Activated CD4-positive, CD25-positive, alpha-beta regulatory T cell (primary cell): ENCODE measurements at places on chromosomes 13 and 19.

DNA sequence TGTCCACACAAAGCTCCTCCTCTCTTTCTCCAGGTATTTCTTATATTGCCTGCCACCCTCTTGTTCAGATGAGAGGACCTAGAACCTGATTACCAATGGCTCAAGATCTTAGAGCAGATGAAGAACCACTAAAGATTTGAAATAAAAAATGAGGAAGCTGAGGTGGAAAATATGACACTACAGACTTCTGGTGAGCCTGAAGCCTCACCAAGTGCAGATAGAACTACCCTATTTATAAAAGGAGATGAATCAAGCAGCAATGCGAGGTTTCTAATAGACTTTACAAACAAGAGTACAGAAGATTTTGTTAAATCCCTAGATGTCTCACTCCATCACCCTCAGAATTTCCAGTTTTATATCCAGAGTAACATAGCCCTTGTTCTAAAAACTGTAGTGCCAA is 345.8 kb downstream of the TBC1D4 start:
- no peak for DNase-seq

DNA sequence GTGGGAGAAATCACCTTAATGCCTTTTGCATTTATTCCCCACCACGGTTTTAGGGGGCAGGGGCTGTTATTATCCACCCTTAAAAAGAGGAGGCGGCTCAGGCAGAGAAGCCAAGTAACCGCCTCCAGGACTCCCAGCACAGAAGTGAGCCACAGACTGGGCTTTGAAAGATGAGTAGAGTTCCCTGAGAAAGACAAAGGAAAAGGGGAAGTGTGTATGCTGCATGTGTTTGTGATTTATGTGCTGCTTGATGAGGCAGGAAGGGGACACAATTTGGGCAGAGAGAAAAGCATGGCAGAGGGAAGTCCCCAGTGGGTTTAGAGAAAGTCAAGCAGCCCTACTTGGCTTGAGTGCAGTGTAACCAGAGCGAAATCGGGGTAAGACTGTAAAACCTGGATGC is 85.0 kb downstream of the DOCK9 start:
- no peak for DNase-seq

GRCh38 chr19:50739914-50740426 is 16.8 kb downstream of the CLEC11A start:
- DNase-seq = no peak

- DNase-seq = no peak
Observed at GRCh38 chr13:44032802-44033201, 153.1 kb downstream of the LACC1 start.

- no peak for DNase-seq
Observed at GRCh38 chr19:12581100-12581499, 29.5 kb downstream of the ZNF490 start.

- no peak for DNase-seq
Observed at GRCh38 chr13:85729296-85729695, 69.9 kb downstream of the SLITRK6 start.

DNA sequence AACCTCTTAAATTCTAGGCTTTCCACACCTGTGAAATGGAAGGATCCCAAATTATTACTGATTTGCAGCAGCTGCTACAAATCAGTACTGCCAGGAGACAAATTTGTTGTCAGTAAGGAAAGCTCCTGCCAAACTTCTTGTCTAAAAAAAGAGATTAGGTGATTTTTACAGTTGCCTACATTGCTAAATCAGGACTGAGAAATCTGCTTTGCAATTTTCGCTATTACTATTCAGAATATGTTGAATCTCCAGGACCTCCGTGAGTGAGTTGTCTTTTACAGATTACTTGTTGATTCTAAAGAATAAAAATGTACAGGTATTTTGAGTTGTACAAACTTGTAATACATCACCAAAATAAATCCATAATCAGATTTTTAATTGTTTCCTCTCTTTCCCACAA is 1815.9 kb downstream of the PCDH9 start:
- no peak for DNase-seq

GRCh38 chr19:20313894-20314293 is 146.9 kb downstream of the ZNF486 start:
- DNase-seq = no peak

DNA sequence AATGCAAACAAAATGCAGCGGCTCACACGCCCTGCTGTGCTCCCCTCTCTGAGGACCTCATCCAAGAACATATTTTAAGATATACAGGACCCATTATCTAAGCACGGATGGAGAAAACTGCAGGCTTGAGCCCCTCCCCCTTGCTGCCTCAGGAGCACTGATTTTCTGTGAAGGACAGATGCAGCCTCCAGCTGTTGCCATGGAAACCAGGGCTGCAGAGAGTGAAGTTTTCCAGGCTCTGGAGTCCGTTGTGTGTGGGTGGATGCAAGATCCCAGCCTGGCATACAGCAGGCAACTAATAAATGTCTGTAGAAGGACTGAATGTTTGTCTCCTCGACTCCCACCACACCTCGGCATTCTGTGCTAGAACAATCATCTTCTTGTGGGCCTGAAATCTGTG is 105.6 kb upstream of the PEG3 start:
- DNase-seq = no peak

GRCh38 chr19:52140032-52140710 is 433 bp upstream of the ZNF616 start:
- peak; percentile 93 for DNase-seq

DNA sequence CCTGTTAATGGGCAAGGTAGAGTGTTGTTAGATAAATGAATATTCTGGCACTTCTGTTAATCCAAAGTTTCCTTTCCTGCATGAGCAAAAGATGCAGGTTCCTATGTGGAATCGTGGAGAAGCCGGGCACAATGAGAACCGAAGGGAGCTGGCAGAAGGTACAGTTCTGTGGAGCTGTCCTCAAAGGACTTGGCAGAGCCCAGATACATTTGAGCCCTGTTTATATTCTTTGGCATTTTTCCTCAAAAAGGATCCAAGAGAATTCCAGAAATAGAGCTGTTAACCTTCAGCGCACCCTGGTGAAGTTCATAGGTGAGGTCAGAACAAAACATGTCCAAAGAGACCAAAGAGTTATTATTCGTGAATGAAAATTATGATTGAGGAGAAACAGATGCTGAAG is 4.0 kb upstream of the DLEU7 start:
- DNase-seq = no peak

DNA sequence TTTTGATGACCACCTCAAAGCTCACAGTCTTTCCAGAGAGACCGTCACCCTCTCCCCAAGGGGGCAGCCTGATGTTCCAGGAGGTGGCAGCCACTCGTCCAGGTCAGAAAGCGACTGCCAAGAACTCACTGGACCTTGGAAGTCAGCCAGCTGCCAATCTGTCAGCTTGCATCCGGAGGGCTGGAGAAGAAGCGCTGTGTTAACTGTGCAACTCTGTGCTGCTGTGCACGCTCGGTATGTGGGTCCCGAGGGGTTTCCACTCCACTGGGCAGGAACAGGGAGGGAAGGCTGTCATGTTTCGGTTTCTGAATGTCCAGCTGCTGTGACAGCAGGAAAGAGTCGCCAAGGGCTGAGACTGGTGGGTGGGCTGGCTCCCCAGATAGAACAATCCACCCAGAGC is 89.2 kb downstream of the CACNA1A start:
- DNase-seq = no peak

- DNase-seq = no peak
Observed at GRCh38 chr13:79096099-79096498, 310.0 kb downstream of the RBM26 start.

- DNase-seq = no peak
Observed at GRCh38 chr19:33247441-33247819, 21.8 kb upstream of the SLC7A10 start.

- DNase-seq = no peak
Observed at GRCh38 chr13:31435536-31435935, 235.8 kb downstream of the B3GLCT start.

DNA sequence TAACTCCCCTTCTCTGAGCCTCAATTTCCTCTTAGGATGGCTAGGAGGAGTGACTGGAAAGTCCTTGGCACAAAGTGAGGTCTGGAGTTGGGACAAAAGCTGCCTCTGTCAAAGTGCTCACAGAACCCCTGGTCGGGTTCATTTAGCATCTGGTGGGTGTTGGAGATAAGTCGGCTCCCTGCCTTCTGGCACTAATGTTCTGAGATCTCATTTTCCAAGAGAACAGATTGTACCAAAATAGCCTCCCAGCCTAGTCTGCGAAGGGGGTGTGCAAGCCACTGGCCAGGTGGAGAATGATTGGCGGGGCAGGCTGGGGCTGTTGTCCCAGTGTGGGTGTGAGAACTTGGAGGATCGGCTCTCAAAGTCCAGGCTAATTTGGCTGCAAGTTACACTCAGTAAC is 20.7 kb upstream of the NWD1 start:
- DNase-seq = no peak

DNA sequence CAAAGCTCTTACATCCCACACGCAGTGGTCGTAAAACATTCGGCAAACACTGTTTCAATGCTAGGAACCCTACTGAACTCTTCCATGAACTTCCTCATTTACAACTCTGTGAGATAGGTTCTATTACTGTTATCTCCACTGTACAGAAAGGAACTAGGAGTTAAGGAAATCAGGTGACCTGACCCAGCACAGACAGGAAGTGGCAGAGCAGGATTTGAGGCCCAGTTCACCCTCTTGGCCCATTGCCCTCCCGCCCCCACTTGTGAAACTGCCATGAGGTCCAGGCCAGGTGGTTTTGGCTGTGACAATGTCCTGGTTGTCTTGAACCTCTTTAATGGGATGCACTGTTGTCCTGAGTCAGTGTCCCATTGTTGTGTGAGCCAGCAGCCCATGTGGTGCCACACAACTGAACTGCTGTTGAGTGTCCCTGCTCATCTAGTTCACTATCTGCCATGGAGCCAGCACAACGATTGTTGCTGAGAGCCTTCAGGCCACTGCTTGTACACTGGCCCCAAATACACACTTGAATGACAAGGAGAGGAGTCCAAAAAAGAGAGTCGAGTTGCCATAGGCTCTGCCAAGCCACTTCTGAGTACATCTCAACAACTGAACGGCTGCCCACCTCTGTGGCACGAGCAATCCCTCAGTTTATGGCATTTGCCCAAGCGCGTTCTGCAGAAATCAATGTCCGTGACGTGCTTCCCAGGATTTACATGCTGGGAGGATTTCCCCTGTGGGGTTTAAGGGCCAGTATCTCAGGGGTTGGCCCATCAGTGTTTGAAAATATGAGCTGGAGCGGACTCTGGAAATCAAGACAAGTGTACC is 484.6 kb downstream of the TSHZ3 start:
- DNase-seq = no peak

DNA sequence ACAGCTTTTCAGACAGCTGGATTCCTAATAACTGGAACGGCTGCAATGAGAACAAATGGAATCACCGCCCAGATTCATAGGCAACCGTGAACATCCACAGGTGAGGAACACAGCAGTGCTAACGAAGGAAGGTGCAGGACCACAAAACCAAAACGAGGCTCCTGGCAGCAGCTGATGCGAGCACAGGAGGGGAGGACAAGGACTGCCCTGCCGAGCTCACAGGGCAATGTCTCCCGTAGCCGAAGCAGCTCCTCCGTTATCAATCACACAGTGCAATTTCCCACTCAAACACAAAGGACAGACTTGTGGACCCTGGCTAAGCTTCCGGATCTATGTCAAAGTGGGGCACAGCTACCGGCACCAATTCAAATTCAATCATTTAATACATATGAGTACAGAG is 70.6 kb downstream of the STK24 start:
- no peak for DNase-seq

- no peak for DNase-seq
Observed at GRCh38 chr13:103640606-103641005, 574.4 kb upstream of the SLC10A2 start.

- no peak for DNase-seq
Observed at GRCh38 chr19:13834244-13835069, 39.2 kb downstream of the ZSWIM4 start.

- DNase-seq = no peak
Observed at GRCh38 chr13:33213797-33214196, 71.8 kb downstream of the STARD13 start.

DNA sequence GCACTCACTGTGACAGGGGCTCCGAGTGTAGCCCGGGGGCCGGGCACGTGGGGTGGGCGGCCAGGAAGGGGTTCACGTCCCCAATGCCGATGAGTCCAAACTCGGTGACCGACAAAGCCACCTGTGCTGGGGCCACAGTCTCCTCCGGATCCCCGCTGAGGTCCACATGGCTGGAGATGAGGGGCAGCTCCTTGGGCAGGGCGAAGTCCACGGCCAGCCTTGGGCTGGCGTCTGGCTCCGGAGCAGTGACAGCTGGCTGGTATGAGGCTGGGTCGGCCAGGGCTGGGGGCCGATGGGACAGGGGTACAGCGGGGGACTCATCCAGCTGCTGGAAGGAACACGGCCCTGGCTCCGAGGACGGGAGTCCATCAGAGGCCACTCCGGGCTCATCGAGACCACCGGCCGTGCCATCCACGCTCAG is 15.9 kb upstream of the PLPP2 start:
- no peak for DNase-seq

GRCh38 chr19:17938092-17938845 is 5.5 kb downstream of the CCDC124 start:
- peak; percentile 71 for DNase-seq

GRCh38 chr13:51298812-51299211 is 40.7 kb upstream of the SERPINE3 start:
- DNase-seq = no peak

- DNase-seq = no peak
Observed at GRCh38 chr19:2195361-2195760, 31.6 kb downstream of the DOT1L start.

- DNase-seq = no peak
Observed at GRCh38 chr19:45180936-45181335, 2.4 kb downstream of the BLOC1S3 start.

GRCh38 chr19:18119717-18120105 is 22.1 kb downstream of the MAST3 start:
- no peak for DNase-seq

GRCh38 chr13:105969761-105970160 is 565.7 kb downstream of the EFNB2 start:
- no peak for DNase-seq

- no peak for DNase-seq
Observed at GRCh38 chr13:101325423-101325822, 90.9 kb downstream of the NALCN start.

DNA sequence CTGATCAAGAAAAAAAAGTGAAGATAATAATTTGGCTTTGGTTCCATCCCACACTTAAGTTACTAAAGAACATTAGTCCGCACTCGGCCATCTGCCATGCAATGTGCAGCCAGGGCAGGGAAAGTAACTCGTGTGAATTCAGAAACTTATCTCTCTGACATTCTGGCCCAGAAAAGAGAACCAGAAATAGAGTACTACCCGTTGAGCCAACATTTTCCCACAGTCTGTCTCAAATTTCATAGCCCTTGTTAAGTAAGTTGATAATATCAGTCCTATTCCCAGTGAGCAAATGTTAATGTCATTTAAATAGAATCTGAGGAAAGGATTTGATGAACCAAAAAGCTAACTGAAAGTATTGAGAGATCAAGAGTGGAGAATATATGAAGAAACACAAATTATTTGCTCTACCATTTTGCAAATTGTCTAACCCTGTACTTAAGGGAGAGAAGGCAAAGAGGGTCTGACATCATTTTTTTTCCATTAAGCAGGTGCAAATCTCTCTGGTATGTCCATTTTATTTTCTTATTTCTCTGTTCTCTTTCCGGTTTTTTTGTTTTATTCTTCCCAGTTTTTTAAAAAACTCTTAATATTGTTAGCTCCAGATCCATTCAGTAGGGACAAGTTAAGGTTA is 156.3 kb downstream of the NDFIP2 start:
- DNase-seq = no peak
